ENCODE measurements at places on chromosomes 5 and 9.

GRCh38 chr9:113176803-113177202, 26.0 kb downstream of the SLC31A2 start:
- no peak for DNase-seq

DNA sequence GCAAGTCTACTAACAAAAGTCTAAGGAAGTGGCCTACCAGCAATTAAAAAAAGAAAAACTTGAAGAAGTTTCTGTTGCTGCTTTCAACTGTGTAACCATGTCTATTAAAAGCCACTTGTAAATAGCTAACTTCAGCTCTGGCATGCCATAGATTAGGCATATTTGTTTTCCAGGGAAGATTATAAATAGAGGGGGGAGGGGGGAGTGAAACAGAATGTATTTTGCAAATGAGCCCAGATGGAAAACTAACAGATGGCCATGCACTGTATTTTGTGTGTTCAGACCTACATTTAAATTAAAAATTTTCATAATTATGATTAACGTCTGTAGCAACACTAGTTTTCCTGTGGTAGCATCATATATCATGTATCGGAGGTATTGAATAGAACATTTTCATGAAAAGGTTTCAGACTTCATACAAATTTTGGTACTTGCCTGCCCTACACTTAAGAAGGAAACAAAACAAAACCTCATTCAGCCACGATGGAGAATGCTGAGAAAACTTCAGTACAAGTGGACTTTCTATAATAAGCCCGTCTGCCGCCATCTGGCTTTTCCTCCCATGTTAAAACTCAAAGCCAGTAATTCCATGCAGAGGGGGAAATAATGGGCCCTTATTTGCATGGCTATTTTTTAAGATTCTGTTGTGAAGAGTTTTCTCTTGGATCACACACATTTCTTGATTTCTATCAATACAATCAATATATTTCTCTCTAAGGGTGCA, 220.4 kb upstream of the SMARCA2 start:
- DNase-seq: no peak

DNA sequence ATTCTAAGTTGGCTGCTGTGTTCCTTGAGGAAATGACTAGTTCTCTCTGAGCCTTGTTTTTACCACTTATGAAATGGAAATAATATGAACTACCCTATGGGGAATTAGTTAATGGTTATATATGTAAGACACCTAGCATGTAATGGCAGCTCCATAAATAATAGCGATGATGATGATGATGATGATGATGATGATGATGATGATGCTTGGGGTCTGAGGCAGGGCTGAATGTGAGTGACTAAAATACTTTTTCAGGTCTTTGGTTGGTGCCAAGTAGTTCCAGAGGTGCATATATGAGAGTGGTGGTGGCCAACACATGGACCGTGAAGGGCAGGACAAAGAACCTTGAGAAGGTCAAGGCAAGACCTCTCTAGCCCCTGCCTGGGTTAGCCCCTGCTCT, 123.3 kb upstream of the PANK3 start:
- DNase-seq: no peak

GRCh38 chr5:54990841-54991258, 5.5 kb upstream of the ESM1 start:
- peak; percentile 27 for DNase-seq

GRCh38 chr9:38328765-38329164, 63.7 kb upstream of the ALDH1B1 start:
- no peak for DNase-seq

DNA sequence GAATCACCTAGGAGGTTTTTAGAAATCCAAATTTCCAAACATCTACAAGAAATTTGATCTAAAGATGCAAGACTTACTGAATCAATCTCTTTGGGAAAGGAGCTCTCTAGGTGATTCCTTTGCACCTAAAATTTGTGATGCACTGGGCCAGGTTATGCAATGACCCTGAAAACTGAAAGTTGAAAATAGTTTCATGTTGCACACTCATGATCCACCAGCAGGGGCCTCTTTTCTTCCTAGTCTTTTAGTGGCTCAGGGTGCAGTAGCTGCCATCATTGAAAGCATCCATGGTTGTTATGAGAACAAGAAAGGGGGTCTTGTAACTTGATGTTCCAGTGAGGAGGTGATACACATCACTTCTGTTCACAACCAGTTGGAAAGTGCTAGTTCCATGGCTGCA, 486.8 kb downstream of the PSAT1 start:
- DNase-seq: no peak

DNA sequence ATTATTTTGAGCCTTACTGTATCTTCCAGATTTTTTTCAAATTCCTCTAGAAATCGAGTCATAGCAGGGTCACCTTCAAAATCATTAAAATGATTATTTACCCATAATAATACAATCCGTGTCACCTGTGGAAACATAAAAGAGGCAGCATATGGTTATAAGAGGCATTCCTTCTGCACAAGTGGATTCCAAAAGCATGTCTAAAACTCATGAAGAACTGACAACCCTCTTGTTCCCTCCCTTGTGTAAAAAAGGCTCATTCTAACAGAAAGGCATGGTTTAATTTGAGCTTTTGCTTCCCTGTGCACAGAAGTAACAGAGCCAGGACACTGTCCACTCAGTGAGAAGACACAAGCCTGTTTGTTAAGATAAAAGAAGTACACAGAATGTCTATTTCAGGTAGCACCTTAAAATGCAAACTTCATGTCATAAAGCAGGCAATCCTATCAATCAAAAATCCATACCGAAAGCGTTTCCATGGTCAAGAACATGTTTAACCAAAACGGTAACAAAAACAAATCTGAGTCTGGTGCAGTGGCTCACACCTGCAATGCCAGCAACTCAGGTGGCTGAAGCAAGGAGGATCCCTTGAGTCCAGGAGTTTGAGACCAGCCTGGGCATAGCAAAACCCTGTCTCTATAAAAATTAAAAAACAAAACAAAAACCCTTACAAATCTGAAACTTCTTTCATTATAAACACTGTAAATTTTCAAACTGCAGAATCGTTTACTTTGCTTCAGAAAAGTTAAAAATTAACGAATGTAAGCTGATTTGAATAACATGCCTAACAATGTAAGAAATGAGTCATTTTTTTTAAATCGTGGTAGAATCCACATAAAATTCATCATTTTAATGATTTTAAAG, 139.3 kb downstream of the RAPGEF6 start:
- no peak for DNase-seq

DNA sequence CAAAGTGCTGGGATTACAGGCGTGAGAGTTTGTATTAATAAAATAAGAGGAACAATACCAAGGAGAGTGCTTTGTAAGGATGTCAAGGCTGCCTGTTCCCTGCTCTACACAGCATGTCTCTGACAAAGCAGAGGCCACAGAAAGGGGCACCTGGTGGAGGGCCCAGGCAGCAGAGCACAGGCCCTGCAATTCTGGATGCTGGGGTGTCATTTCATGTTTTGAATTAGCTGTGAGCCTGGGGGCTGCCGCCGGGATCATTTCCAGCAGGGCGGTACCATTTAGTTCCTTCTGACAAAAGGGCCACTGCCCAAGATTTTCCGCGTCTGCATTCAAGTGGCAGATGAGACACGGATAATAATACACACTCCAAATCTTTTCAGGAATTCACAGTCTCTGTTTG, 396.9 kb downstream of the GADD45G start:
- DNase-seq: no peak

- peak; percentile 57 for DNase-seq
Measured at GRCh38 chr9:93143830-93144530, 9.9 kb upstream of the NINJ1 start.

DNA sequence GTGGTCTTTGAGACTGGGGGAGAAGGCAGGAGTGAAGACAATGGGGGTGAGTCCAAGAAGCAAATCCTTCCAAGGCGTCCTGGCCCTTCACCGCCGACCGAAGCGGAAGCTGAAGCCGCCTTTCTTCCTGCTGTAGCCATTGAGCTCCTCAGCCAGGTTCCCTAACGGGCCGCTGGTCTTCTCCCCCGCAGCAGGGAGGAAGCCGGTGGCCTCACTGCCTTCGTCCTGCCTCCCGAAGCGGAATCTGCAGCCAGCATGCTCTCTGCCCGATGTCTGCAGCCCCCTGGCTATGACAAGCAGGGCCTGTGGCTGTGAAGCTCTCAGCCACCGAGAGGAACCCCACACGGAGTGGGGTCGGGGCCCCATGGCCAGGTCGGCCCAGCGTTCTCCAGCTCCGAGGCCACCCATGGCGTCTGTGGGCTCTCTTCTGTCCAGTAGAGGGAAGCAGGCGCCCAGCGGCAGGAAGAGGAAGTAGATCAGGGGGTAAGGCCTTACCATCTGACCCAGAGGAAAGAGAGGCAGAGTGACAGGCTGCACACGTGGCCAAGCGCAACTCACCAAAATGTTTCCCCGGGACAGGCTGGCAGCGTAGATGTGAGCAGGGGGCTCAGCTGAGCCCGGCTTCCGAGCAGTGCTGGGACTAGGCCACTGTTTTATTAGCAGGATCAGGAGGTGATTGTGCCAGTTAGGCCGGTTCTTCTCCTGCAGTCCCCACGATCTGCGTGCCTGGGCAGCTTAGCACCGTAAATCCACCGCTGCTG, 3.1 kb downstream of the QRFP start:
- DNase-seq: no peak

- DNase-seq: peak; percentile 19
Measured at GRCh38 chr5:148687427-148687826, 33.1 kb upstream of the HTR4 start.

GRCh38 chr9:133711428-133712220, 26.5 kb downstream of the SARDH start:
- DNase-seq: peak; percentile 80

DNA sequence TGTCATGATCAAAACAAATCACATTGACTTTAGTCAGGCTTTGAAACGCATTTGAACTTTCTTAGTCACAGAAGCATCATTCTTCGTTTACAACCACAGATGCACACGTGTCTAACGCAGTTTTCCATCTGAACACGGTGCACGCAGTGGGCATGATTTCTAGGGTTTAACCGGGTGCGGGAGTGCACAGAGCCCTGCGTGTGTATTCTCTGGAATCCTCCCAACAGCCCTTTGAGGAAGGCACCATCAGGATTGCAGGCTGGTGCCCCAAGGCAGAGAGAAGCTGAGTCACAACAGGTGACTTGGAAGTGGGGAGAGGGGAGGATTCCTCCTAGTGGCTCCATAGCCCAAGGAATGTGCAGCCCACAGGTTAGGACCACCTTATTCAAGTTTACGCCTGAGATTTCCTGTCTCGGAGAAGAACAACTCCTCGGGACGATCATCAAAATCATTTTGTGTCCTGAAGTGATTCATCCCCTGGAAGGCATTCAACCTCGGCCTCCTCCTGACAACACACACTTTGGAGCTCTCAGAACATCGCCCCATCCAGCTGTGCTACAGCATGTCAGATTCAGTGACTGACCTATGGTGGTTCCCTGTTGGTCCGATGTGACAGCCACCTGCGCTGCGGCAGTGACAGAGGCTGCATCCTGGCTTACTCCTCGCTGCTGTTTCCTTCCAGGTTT, 13.1 kb downstream of the ROPN1L start:
- peak; percentile 65 for DNase-seq

- no peak for DNase-seq
Measured at GRCh38 chr9:89963280-89963679, 358.5 kb downstream of the GADD45G start.

GRCh38 chr9:92964607-92965060, 17.3 kb downstream of the FGD3 start:
- no peak for DNase-seq

DNA sequence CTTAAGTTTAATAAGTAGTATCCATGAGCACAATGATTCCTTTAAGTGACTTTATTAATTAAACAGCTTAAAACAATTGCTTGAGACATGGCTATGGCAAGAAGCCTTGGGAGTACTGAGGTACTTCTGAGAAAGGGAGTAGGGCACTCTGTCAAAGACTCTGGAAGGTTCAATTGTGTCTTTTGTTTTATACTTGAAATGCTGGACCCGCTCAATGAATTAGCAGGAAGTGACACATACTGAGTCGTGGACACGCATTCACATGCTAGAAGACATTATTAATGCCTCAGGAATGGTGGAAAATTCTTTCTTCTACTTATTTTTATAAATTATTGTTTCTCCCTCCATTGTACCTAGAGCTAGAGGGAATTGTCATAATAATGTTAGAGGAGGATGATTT, 347.3 kb upstream of the ZNF608 start:
- peak; percentile 44 for DNase-seq

Data from urothelium cell line (cell line).